ENCODE measurements at places on chromosomes 2 and 18.

DNA sequence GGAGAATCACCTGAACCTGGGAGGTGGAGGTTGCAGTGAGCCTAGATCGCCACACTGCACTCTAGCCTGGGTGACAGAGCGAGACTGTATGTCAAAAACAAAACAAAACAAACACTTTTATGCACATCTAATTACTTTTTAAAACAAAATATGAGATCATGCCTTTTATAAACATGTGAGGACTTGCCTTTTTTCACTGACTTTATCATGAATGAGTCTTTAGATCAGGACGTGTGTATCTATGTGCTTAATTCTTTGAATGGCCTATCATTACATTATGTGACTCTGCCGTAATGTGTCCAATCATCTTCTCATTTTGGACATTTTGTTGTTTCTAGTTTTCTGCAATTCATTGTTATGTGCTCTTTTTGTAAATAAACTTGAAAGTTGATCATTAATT, 58.7 kb downstream of the FAM117B start:
- no peak for DNase-seq

GRCh38 chr2:176769499-176770370, 442.9 kb upstream of the HNRNPA3 start:
- DNase-seq, result no peak

DNA sequence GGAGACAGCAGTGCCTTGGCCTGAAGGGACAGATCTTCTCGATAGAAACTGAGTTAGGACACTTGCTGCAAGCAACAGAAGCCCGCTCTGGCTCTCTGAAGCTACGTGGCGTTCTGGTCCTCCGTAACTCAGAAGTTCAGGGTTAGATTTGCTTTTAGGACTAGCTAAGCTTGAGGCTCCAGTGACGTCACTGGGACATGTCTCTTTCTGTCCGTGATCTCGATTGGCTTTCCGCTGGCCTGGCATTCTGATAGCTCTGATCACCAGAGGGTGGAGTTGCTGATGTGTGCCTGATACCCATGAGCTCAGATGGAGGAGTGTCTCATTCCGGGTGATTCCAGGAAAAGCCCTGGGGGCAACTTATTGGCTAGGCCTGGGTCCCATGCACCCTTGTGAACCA, 75.0 kb downstream of the GLI2 start:
- no peak for DNase-seq

DNA sequence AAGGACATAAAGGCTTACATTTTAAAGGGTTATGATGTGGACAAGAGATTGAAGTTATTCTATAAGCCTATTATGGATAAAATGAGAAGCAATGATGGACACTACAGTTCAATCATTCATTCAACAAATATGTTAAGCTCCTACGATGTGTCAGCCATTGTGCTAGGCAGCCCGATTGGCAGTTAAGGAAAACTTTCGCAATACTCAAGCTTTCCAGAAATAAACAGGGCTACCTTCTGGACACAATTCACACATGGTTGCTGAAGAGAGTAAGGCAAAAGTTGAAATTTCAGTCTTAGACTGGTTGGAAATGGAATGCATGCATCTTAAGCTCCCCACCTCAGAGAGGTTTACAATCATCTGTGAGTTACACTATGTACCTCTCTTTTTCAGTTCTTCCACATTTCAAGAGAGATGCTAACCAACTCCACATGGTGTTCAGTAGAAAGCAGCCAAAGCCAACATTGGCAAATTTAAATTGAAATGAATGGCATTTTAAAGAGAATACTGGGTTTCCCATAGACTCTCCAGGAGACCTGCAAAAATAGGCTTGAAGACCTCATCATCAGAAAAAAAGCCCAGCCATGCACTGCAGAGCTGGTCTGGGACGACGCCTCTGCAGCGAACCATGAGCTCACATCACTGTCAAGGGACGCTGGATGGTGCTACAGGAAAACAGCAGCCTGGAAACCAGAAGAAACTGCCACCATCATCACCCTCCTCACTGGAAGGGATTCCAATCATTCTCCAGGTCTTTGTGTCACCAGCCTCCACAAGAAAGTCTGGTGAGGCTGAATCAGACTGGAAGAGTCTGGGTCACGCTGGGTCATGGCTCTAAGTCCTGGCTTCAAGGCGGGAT, 276.3 kb downstream of the AFF3 start:
- no peak for DNase-seq

GRCh38 chr2:16031848-16032159, 91.5 kb downstream of the MYCN start:
- no peak for DNase-seq

DNA sequence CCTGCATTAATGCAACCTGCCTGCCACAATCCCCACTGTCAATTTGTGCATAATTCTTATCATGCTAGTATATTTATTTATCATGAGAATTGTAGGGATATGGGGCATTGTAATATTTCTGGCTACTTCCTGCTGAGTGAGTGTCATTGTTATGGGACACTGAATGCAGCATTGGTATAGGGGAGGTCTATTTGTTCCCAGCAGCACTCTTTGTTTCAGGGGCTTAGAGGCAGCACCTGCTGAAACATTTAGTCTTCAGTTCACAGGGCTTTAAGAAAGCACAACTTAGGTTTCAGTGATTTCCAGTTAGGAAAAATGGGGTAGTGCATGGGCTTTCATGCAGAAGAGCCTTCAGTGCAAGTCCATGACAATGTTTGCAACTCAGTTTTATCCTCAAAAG, 23.6 kb downstream of the SULT1C3 start:
- DNase-seq, result no peak

DNA sequence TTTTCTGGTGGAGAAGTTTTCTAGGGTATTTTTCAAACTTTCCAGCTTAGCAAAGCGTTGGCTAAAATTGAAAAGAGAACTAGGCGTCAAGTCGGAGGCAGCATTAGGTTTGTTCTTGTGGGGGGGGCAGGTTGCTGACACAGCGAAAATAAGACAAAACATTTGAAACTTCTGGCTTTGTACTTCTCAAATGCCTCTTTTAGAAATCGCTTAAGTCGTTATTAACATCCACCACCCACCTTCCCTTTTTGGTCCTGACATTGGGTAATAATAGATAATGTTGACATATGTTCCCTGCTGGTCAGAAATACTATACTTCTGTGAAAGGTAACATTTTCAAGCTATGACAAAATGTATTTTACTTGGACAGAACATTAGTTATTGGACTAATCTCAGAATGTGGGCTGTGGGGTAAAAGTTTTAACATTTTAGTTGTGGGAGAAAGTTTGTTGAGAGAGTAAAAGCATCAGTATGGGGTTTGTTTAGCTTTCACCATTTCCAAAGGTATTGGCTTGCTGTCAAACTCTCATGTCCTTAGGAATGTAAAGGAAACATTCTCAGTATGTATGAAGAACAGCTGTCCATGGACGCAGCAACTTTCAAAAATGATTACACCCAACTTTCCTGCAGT, 88.1 kb upstream of the ZEB2 start:
- DNase-seq, result no peak

- peak; percentile 15 for DNase-seq
Observed at GRCh38 chr2:75287624-75288316, 88.5 kb upstream of the TACR1 start.

DNA sequence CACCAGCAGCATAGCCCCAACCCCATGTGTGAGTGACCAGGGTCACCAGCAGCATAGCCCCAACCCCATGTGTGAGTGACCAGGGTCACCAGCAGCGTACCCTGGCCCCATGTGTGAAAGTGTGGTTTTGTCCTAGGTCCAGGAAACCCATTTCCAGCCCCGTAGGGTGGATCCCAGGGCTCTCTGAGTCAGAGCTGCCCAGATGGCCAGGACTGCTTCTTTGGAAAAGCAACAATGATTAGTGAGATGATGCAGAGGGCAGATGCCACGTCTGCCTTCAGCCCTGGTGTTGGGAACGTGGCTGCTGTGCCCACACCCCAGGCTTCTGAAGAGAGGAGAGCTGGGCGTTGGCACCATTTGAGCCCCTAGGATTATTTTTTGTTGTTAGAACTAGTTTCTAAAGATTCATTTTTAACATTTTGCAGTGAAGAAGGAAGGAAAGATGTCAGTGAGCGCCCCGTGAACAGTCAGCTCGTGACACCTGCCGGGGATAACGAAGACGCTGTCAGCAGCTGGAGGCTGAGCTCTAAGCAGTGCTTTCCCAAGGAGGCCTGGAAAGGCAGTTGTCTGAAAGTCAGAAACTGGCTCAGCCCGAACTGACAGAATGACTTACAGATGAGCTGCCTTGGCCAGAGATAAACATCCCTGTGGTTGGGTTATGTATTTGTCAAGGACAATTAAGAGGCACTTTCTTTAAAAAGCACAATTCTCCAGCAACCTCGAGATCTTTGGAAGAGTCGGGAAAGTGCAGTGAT, 32.1 kb upstream of the KCNG2 start:
- no peak for DNase-seq

DNA sequence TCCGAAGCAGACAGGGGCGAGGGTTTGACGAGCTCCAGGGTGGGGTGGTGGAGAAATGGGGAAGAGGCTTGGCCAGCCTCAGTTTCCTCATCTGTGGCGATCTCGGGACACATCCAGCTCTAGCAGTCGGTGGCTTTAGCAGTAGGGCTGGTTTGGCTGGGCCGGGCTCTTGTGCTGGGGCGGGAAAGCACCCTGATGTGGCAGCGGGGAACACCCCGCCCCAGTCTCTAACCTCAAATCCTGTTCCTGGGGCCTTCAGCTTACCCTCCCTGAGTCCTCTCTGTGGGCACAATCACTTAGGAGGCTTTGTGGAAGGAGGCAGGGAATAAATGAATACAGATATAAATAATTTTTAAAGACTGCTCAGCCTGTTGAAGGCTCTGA, 26.5 kb upstream of the MCFD2 start:
- peak; percentile 73 for DNase-seq

DNA sequence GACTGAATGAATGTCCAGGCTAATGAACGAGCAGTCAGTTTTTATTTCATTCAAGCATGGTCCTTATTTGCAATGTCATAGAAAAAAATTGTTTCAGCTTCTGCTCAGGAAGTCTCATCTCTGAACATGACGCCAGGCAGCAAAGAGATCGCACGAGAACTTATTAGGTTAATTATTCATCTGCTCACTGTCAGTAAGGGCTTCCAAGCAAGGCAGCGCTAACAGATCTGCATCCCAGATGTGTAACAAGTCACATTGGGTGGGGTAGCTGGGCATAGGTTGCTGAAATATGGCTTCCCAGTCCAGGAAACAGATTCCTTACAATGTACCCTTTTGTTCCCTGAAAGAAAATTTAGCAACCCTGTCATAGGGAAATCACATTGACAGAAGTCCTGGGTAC, 63.5 kb downstream of the ANKRD44 start:
- no peak for DNase-seq

Data from GM13977 (cell line).